CD8-positive, alpha-beta memory T cell (primary cell): ENCODE measurements at places on chromosomes 16 and 17. TPM values are rescaled to one million over a fixed set of nuclear protein-coding genes. Genes with fewer than 3 reads are reported as not detected.

DNA sequence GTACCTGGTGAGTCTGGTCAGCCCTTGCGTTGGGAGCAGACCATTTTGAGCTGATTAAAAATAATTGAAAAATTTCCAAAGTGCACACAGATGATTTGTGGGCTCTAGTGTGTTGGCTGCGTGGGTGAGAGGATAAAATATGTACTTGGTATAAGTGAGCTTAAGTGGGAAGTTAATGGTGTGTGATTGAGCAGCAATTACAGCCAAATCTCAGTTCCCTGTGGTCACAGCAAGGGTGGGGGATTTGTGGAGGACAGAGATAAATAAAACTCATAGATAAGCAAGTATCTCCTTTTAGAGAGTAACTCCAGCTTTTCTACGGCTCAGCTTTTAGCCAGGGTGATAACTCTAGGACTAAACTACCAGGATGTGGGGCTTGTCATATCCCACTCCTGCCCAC lies 390.4 kb downstream of the UTP18 start:
- no peak for DNase-seq

- DNase-seq: no peak
Measured at GRCh38 chr17:60315650-60316049, 76.3 kb downstream of the USP32 start.

DNA sequence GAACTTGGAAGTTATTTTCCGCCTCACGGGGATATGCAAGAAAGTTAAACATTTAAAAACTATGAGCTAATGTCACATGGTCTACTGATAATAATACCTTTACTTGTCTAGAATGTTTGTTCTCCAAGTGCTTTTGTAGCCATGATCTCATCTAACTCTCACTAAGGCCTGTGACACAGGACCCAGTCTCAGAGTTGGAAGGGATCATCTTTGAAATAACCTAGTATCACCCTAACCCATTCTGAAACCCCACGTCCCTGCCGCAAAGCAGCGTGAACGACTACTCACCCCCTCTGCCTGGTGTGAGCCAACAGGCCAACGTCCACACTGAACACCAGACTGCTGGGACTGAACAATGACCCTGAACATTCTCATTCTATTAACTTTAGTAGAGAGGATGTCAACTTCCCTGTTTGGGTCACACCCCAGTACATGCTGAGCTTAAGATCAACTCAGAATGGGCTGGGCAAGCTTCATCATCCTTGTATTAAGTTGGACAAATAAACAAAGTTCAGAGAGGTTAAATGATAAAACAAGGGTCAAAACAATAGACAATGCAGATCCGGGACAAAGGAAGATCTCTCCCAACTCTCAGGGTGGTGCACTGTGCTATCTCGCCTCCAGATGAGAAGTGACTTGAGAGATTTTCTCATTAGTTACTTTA lies 54.8 kb upstream of the BCAR1 start:
- DNase-seq: no peak

GRCh38 chr17:18380471-18381157 lies 3.0 kb downstream of the EVPLL start:
- DNase-seq: no peak

DNA sequence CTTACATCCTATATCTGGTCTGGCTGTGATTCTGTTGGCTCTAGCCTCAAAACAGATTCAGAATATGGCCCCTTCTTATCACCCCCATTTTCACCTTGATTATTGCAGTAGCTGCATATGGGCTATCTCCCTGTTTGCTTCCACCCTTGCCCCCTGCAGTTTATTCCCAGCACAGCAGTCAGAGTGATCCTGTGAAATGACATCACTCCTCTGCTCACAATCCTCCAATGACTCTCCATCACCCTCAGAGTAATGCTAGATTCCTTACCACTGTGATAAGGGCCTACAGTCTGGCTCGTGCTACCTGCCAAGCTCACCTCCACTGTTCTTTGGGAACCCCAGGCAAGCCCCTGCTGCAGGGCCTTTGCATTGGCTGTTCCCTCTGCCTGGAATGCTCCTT lies 92.5 kb downstream of the ASIC2 start:
- DNase-seq: no peak

DNA sequence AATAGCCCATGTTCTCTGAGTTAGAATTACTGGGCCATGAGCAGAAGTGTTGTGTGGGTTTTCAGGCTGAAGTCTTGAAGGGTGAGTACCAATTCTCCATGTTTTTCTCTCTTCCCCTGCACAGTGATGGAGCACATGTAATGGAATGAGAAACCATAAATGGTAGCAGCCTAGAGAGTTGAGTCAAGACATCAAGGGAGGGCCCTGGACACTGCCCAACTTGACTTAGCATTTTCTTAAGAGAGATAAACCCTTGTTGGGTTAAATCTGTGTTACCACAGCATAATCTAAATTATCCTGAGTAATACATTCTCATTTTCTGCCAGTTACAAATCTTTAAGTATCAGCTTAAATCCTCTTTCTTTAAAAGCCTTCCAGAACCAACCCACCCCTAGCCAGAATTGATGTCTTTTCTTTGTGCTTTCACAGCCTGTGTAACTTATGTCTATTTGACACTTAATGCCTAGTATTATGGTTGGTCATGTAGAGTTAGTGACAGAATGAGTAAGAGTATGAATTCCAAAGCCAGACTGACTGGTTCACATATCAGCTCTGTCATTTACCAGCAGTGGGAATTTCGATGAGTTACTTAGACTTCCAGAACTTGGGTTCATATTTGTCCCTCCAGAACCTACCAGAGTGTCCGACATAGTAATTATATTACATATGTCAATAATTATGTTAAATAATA lies 27.0 kb upstream of the RGS9 start:
- no peak for DNase-seq

DNA sequence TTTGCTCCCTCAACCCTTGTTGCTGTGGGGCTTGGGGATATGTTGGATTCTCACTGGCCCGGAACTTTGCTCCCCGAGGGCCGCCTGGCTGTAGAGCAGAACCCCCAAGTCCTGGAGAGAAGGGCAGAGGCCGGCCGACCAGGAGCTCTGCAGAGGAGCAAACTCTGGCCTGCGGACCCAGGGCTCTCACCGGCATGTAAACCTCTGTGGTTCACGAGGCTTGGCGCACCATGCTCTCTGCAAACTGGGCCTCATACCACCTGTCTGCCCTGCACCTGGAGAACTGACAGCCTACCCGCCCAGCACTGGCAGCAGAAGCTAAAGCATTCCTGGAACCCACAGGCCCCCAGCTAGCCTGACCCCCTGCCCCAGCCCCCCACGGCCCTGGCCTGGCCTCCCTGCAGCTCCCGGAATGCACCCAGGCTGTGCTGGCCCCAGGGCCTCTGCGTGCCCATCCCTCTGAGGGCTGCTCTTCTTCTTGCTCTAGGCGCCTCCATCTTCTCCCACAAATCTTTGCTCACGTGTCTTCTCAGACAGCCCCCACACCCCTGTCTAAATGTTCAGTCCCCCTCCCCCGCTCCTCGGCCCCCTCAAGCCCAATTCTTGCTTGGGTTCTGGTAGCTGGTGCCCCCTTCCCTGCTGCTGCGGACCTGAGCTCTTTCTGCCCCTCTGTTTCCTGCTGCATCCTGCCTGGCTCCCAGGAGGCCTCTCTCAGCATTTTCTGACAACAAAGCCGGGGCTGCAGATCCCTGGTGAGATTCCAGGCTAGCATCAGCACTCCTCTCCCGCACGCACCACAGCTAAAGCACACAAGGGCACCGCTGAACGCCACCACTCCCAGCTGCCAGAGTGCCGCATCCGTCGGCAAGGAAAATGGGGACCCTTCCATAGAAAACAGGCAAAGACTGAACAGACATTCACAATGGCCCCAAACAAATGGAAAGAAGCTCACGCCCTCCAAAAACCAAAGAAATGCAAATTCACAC lies 23.3 kb downstream of the ACTG1 start:
- DNase-seq: no peak

DNA sequence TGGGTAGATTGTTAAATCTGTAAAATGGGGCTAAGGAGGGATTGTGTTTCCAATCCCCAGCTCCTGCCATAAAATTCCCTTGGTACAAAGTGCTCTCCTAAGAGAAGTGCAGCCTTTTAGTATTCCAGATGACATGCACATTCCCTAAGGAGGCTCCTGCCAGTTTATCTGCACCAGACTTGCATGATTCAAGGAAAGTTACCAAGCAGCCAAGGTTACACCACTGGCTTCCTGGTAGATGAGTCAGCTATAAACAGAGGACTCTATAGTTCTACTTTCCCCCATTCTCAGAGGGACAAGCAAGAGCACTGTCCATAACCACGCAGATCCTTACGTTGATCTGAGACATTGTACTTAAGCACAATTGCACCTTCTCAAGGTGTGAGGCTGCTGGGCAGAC lies 1.9 kb downstream of the CALB2 start:
- no peak for DNase-seq

NPB gene
- 0.62 TPM for total RNA-seq

UMOD gene
- not detected for total RNA-seq

AKAP10 gene
- total RNA-seq: 31.7 TPM

GCGR gene
- not detected for total RNA-seq
